ENCODE measurements at places on chromosomes 5 and 9. TPM values are rescaled to one million over a fixed set of nuclear protein-coding genes. Genes with fewer than 3 reads are reported as not detected.

DNA sequence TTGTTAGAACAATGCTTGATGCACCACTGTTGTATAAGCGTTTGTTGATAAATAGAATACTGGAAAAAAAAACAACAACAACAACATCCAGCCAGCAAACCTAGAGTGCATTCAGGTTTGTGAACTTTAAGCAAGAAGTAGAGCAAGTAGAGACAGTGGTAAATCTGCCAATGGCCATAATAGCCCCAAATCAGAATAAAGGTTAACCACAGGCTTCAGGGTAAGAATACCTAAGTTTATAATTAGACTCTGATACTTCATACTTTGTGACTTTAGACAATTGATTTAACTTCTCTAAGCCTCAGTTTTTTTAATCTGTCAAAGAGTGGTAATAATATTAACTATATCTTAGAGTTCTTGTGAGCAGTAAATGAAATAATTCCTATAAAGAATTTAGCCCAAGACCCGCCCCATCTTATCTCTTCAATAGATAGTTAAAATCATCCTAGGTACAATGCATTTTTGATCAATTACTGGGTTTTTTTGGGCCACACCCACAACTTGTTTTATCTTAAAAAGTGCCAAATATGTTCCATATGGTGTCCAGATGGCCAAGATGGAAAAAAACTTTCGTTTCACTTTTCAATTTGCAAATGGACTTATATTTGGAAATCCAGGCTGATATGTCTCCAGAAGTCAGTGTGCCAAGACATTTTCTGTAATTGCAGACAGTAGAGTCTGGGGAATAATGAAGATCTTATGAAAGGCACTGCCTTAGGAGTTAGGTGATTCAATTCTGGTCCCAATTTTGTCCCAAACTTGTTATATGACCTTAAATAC lies 24.5 kb upstream of the DPYSL3 start:
- no peak for DNase-seq

GRCh38 chr9:35659340-35659739 lies 1.2 kb downstream of the CCDC107 start:
- no peak for DNase-seq

DNA sequence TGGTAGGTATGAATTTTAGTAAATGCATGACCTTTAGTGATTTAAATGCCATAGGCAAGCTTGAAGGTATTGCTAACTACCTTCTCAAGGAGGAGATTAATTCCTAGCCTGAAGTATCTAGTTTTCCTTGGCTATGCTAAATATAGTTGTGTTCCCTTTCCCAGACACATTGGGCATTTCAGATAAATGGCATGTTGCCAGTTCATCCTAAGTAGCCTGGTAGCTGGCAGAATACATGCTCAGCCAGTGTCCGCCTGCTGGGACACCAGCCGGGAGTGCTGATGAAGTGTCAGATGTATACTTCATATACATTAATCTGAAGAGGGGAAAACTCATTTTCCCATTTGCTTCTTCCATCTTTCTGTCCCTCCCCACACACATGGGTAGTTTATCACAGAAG lies 196.9 kb downstream of the MAST4 start:
- no peak for DNase-seq

DNA sequence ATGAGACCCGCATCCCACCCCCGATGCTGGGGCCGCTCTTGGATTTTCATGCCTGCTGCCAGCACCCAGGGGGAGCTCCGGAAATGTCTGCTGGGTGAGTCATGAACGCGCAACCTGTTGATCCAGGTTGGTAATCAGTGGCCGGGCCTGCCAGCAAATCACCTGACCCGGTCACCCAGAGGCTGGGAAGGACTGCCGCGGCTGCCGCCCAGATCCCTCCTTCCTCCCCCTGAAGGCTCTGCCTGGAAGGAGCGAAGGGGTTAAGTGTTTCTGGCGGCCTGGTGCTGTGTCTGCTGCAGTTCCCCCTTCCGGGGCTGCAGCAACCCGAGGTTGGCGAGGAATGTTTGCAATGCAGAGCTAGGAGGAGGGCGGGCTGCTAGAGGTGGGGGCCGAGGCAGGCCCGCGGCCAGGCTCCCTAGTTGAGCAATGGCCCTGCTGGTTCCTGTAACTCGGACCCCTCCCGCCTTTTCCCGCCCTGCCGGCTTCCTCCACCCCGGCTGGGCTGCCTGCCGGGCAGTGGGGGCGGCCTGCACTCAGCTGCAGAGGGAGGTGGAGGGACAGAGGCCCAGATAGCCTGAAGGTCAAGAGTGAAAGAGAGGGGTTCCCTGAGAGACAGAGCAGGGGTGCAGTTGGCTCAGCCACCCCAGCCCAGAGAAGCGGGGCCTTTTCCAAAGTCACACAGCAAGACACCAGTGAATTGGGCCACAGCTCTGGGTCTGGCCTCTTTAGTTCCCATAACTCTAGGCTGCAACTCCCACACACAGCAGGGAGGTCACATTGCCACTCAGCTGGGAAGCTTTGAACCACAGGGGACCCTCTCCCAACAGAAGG lies 156.3 kb upstream of the IER5L start:
- DNase-seq, result peak; percentile 70

- DNase-seq, result no peak
These were observed 45.6 kb upstream of the RNF130 start for GRCh38 chr5:180117000-180117725.

GRCh38 chr5:56745864-56746263 lies 69.5 kb upstream of the MAP3K1 start:
- no peak for DNase-seq

DNA sequence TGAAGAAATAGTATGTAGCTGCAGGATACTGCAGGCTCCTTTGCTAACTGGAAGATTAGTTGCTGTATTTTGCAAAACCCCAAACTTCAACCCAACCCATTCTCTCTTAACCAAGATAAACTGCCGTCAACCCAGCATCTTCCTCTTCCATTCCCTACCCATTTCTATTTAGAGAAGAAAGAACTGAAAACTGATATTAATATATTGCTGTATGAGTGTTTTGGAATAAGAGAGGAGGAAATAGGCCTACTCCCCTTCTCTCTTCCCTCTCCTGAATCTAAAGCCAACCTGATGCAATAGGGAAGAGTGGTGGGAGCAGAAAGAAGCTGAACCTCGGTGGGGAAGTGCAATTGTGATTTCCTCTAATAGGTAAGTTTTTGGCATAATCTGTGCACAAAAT lies 83.7 kb downstream of the TMEM215 start:
- no peak for DNase-seq

- DNase-seq, result no peak
These were observed 226.1 kb upstream of the NMUR2 start for GRCh38 chr5:152631221-152631620.

AMBP gene
- total RNA-seq, result not detected

PPP3R2 gene
- total RNA-seq, result not detected

Data from activated CD4-positive, alpha-beta T cell treated with anti-CD3 and anti-CD28 coated beads for 36 hours (primary cell).